T-helper 17 cell (primary cell): ENCODE measurements at places on chromosomes 11 and 22.

- no peak for DNase-seq
These were observed 569 bp downstream of the POLA2 start for GRCh38 chr11:65262381-65262680.

DNA sequence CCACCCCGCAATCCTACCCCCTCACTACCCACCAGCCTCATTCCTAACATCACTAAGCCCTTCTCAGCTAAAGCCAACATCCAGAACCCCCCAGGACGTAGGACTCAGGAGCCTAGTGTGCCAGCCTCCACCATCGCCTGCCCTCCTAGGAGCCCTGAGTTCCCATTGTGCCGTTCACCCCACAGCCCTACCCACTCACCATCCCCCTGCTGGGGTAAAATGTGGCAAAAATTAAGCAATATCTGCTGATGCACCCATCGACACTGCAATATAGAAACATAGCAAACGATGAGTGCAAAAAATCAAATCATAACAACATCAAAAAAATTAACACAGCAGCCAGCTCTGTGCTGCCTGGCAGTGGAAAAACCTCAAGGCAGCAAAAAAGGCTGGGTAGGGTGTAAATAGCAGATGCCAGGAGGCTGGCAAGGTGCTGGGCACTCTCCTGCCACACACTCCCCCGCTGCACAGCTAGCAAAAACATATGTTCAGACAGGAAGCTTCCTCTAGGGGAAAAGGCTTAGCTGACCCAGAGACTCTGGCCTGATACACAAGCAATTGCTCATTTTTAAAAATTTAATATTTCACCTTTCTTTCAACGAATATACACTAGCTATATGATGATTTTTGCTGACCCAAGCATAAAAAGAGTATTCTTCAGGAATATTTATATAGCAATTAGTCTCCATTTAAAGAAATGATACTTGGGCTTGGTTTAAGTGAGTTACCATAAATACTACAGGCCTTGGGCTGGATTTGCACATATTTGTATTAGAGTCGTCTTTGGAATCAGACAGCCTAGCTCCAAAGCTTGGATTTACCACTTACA, 33.8 kb downstream of the PRDM10 start:
- no peak for DNase-seq

GRCh38 chr22:23047265-23047664, 23.1 kb upstream of the GNAZ start:
- no peak for DNase-seq

DNA sequence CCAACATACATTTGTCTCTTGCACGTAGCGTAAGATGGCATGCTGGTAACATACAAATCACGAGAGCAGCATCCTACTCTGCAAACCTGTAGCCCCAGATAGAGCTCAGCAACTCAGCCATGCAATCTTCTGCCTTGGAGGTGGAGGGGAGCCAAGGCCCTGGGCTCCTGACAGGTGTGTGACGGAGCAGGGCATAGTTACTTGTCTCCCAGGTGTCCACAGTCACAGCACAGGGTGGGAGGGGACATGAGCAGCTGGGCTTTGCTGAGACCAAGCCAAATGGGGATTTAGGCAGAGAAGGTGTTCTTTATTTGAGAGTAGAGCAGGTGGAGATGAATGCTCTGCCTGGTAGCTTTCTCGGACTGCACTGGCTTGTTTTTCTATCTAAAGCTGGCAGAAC, 111.7 kb downstream of the TEAD1 start:
- no peak for DNase-seq

DNA sequence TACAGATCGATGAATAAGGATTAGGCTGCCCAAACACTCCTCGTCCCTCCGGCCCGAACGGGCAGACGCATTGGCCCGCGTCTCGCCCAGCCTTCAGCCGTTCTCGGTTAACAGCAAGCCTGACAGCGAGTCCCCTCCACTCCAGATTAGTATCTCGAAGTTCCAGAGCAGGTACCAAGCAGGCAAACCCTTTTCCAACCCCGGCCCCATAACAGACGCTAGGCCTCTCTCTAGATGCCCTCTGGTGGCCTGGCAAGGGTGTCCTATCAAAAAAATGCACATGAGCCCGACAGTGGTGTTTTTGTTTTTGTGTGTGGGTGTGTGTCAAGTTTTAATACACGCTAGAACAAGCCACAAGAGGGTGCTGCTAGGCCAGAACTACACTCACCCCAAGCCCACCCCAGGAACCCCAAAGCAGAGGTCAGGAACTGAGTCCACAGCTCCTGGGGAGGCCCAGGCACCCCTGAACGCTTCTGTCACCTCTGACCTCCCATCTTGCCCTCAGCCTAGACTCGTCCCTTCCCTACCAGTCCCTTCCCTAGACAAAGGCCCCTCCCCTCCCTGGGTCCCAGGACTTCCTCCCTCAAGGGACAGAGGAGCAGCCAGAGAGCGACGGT, 658 bp upstream of the ARFGAP2 start:
- DNase-seq, result peak; percentile 57

- no peak for DNase-seq
These were observed 76.8 kb downstream of the ARFGAP2 start for GRCh38 chr11:47099918-47100315.

GRCh38 chr11:36119300-36119699, 169.9 kb downstream of the COMMD9 start:
- no peak for DNase-seq

- no peak for DNase-seq
These were observed 1.1 kb upstream of the DBX1 start for GRCh38 chr11:20161230-20161918.

DNA sequence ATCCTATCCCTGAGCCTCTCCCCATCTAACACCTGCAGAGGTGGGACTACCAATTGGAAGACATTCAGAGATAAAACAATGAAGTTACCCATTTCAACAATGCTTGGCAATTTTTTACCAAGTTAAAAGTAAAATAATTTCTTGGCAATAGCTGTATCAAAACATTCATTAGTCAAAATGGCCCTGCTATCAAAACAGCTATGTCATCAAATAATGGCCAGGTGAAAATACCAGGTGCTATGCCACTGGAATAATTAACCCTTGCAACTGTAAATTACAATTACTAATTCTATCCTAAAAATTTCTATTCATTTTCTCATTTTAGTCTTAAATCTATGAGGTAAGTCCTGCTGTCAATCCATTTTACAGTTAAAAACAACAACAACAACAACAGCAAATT, 43.3 kb downstream of the NOX4 start:
- DNase-seq, result no peak

DNA sequence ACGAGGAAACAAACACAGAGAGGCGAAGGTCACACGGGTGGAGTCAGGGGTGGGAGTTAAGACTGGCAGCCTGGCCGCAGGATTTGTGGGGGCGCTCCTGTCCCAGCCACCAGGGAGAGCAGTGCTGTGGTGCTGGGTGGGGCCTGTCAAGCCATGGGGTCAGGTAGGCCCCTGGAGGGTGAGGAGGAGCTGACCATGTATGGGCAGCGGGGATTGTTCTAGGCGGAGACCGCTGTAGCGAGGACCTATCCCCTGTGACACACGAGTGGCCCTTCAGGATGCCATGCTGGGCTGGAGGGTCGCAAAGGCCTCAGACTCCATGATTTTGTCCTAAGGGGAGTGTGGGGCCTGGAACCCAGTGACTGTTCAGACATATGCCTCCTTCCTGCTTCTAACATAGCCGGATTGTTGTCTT, 1.6 kb upstream of the RPS19BP1 start:
- DNase-seq, result no peak

GRCh38 chr11:30451167-30451566, 128.3 kb downstream of the ARL14EP start:
- no peak for DNase-seq

- DNase-seq, result no peak
These were observed 171.2 kb downstream of the C11orf91 start for GRCh38 chr11:33529461-33529860.

DNA sequence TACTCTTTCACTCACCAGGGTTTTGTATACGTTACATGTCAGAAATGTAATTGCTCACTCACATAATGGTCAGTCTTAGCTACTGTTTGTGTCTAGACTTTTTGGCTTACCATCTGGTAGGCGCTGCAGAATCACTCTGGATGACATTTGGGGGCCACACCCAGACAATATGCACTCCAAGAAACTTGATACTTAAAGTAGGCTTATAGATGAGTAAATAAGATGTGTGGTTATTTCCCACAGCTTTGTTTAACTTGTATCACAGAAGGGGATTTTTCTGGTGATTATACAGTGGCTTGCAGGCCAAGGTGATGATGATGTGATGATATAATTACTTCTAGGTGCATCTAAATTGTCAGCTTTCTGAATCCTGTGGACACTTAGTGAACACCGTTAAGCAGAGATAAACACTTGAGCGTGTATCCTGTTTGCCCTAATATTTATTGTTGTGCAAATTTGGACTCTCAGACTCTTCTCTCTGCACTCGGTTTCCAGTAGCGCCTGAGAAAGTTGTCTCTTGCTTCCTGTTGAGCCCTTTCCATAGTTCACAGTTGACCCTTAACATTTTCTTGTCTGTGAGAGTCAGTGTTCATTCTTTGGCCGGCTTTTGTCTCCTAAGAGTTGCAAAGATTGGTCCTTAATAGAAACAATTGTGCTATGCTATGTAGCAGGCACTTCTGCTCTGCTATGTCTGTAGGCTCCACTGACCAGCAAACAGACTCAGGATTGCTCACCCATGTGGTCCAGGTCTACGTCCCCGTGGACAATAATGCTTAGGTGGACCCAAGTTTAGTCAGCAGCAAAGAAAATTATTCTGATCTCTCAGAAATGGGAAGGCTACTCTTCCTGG, 89.3 kb downstream of the PRR5L start:
- no peak for DNase-seq

- DNase-seq, result no peak
These were observed 21.0 kb upstream of the TMEM86A start for GRCh38 chr11:18677560-18677959.

GRCh38 chr11:130677486-130678153, 229.2 kb downstream of the ADAMTS15 start:
- DNase-seq, result no peak

GRCh38 chr11:57834852-57835251, 73.2 kb downstream of the CTNND1 start:
- DNase-seq, result no peak

DNA sequence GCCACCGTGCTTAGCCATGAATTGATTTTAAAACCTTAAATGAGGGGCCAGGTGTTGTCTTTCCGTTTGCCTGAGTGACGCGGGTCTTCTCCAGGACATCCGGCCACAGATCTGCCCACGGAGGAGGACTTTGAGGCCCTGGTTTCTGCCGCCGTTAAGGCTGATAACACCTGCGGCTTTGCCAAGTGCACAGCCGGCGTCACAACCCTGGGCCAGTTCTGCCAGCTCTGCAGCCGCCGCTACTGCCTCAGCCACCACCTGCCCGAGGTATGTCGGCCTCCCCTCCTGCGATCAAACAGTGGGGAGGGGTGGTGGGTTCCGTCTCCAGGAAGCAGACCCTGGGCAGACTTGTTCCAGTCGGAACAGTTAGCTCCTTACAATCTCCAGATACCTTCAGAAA, 34.4 kb downstream of the IGHMBP2 start:
- no peak for DNase-seq

GRCh38 chr22:27581688-27582087, 219.9 kb downstream of the MN1 start:
- no peak for DNase-seq

GRCh38 chr11:128133501-128133900, 453.9 kb downstream of the ETS1 start:
- DNase-seq, result no peak

DNA sequence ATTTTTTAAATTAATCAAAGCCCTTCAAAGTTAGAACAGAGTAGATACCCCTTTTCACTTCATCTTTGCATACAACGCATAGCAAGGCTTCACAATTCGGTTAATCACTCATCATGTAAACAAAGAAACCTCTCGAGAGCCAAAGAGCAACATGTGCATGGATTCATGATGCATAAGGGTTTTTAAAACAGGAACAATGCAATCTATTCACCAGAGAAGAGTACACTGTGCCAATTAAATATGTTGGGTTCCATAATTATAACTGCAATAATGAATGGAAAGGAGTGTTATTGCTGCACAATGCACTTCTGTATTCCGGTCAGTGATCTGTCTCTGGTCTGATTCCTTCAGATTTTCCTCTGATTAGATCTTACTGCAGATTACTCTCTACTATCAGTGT, 45.3 kb downstream of the CADM1 start:
- DNase-seq, result no peak

DNA sequence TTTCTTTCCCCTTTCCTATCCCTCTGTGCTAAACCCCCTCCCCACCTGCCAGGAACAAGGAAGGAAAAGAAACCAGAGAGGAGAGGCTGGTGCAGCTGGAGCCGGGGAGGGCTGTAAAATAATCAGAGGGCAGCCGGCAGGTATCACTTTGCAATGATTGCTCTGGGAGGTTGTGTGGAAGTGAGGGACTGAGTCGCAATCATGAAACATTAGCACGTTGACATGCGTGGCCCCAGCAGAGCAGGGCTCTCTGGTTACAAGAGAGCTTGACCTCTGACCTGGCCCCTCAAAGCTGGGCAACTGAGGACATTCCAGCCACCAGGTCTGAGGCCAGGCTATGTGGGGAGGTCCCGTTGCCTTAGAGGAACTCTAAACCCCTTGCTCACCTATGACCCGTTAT, 170.8 kb upstream of the BDNF start:
- DNase-seq, result no peak

DNA sequence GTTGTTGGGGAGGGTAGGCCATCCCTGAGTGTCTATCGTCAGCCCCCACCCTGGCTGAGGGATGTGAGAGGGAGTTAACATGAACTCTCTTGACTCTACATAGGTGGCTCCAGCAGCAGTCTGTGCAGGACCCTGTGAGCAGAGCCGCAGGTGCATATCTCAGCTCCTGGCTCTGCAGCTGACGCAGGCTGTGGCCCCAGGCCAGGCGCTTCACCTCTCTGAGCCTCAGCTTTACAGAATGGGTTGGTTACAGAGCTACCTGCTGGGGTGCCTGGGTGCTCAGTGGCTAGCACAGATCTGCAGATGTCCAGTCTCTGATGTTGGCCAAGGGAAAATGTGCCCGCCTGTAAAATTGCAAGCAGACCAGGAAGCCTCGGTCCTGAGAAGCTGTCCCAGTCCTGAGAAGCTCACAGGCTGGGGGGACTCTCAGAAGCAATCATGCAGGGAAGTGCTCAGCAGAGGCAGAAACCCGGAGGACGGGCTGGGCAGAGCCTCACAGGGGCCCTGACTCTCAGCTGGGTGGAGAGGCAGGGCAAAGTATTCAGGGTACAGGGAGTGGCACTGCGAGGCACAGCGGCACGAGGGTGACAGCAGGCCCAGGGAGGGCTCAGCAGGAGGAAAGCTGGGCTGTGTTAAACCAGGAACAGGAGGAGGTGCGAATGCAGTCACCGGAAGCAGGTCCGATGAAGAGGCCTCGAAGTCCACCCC, 15.9 kb upstream of the LRP5 start:
- no peak for DNase-seq

DNA sequence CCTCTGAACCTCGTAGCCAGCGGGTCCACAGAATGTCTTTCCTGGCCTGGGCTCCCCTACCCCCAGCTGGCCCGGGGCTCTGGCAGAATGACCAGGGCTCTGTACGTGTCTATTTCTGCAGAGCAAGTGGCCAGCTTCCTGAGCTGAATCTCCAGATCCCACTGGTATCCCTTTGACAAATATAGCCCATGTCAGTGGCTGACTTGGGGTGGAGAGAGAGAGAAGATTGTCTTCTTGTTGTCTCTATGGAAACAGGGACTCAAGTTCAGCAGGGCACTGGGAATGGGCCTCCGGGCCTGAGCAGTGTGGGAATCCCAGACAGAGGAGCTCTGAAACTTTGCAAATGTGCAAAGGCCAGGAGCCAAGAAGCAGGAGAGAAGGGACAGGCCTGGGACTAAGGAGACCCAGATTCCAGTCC, 33.9 kb downstream of the ANO1 start:
- DNase-seq, result no peak

GRCh38 chr11:2529636-2530035, 84.8 kb downstream of the KCNQ1 start:
- DNase-seq, result no peak

- no peak for DNase-seq
These were observed 129.1 kb downstream of the SNX19 start for GRCh38 chr11:130787092-130787616.
